NCI-H460 (cell line): ENCODE measurements at places on chromosomes 4 and X. TPM values are rescaled to one million over a fixed set of nuclear protein-coding genes. Genes with fewer than 3 reads are reported as not detected.

Gene ADH1A
- total RNA-seq: not detected in 2 replicates

Gene PAGE2
- total RNA-seq: not detected in 2 replicates

Gene UCHL1
- 2,874 and 3,041 TPM in 2 replicates for total RNA-seq

Gene EDNRA
- total RNA-seq: 0.35 TPM in 1 of 2 replicates, not detected in the other

Gene POF1B
- total RNA-seq: 11.9 and 12.5 TPM in 2 replicates

Gene GAGE12F
- total RNA-seq: not detected in 2 replicates
